GM19239 (cell line): ENCODE measurements at places on chromosomes 6 and 20.

- DNase-seq, result no peak
These were observed 16.5 kb downstream of the MTHFD1L start for GRCh38 chr6:150881911-150882481.

- no peak for DNase-seq
These were observed 22.5 kb downstream of the PLAGL2 start for GRCh38 chr20:32184961-32185603.

- no peak for DNase-seq
These were observed 5.9 kb upstream of the SLCO4A1 start for GRCh38 chr20:62636446-62636845.

DNA sequence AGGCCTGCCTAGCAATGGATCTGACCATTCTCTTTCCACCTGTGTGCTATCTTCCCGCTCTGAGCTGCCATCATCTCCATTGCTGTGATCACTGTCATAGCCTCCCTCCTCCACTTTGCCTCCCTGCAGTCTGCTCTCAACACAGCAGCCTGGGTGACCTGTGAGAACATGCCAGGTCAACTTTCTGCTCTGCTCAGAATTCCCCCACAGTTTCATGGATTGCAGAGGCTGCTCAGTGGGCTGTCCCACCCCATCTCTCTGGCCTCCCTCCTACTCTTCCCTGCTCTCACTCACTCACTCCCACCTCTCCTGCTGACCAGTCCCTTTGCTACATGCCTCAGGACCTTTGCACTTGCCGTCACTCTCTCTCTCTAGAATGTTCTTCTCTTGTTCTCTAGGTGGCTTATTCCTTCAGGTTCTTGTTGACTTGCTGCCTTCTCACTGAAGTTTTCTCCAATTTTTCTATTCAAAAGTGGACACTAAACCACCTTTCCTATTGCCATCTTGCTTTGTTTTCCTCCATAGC is 159.9 kb downstream of the CD83 start:
- DNase-seq, result no peak
